Cerebellum (tissue), 4 donors: ENCODE measurements at places on chromosomes 11 and 22. TPM values are rescaled to one million over a fixed set of nuclear protein-coding genes. Genes with fewer than 3 reads are reported as not detected.

GRCh38 chr22:39845529-39845928 lies 48.0 kb downstream of the ENTHD1 start:
- DNase-seq: no peak

DNA sequence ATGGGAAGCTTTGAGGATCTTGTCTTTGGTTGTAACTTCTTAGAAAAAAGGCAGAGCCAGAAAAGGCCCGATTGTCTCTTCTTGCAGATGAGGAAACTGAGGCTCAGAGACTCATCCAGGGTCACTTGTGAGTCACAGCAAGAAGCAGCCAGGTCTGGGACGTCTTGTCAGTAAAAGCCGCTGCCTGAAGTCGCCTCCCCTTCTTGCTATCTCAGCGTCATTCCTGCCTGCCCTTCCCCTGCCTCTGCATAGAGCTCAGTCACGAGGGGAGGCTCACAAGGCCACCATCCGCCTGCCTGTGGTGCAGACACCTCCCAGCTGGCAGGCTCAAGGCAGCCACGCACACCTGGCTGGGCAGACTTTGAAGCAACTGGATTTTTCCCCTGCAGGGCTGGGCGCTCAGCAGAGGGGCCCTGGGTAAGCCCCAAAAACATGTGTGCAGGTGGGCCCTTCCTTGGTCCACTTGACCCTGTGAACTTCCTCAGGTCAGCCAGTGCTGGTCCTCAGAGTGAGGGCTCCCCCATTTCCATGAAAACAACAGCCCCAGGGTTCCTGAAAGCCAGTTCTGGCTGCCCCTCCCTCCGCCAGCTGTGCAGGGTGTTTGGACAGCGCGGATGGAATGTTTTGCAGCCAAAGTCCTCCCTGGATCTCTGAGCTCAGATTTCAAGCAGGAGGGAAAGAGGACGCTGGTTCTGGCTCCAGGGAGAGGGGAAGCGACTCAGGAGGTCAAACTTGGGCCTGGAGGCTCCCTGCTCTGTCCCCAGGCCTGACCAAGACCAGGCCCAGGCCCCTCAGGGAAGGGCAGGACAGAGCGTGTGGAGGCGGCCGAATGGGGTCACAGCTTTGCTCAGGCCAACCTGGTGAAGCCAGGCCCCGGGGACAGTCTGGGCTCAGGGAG lies 6.0 kb upstream of the RAB3IL1 start:
- DNase-seq: no peak

OMP gene
- 1.1 TPM for total RNA-seq

GRCh38 chr11:9787981-9788521 lies 124.2 kb downstream of the SWAP70 start:
- DNase-seq: no peak

DNA sequence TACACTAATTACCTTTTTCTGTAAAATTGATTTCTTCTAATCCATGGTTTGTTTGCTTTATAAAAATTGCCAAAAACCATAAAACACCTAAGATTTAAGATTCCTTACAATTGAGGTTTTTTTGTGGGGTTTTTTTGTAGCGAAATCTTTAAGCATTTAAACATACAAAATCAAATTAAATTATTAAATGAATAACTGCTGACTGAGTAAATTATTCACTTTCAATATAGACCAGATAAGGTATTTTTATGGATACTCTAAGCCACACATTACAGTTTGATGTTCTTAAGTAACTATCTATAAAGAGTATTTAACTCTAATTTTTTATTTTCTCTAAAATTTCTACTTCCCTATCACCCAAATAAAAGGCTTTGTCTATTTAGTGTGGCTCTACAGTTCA lies 55.5 kb downstream of the PIK3C2A start:
- DNase-seq: no peak
